ENCODE measurements at places on chromosomes 6 and 20.

DNA sequence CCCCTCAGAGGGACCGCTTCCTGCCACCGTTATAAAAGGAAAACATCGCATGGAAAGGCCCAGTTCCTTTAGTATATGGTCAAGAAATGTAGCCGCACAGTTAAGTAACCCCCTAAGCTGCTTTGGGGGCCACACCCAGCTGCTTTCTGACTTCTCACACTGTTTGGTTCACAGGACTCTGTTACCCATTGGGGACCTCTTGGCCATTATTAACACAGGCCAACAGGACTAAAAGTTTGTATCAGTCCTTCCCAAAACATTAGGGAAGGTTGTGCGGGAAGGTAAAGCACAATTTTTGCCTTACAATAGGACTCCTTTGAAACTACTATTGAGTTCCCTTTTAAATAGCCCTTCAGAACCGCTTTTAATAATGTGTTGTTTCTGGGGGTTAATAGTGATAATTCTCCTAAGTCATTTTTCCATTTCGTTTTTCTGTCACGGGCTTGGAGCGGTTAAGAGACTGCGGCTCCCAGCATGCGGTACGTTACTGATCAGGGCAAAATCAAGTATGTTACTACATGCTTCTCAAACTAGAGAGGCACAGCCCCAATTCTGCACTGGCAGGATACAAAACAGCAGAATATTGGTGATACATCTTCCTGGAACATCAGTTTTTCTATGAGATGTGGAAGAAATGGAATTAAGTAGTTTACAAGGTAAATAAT, 668 bp upstream of the RPP40 start:
- DNase-seq: no peak

- DNase-seq: peak; percentile 22
Observed at GRCh38 chr6:168169624-168170023, 90.6 kb upstream of the FRMD1 start.

DNA sequence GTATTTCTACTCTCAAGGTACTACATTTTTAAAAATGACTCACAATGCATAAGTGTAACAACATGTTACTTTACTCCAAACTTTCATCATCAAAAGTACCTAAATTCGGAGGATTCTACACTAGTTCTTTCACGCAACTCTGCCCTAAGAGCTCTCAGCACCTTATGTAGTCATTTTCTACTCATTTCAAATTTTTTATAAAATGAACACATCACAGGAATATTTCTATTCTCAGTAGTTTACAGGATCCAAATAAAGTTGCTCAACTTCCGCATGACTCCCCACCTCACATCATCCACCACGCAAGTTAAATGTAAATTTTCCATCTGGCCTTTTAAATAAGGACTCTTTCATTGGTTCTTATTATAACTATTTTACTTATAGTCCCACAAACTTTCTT, 344.9 kb upstream of the MANEA start:
- DNase-seq: no peak

DNA sequence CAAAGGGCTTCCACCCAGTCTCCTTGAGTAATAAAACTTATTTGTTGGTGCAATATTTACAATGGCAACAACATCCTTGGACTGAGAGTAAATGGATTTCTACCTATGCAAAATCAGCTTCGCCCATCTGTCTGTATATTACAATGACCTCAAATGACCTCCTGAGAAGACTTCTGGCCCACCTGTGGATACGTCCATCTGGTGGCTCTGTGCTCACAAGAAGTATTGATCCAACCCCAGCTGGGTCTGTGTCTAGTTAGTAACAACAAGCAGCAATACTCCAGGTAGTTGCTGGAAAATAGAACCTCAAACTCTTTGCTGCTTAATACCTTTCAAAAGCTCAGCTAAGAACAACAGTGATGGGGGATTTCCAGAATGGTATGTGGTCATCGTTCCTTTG, 34.7 kb upstream of the GSTA4 start:
- no peak for DNase-seq

GRCh38 chr6:40116832-40117231, 182.6 kb upstream of the MOCS1 start:
- DNase-seq: no peak

- peak; percentile 57 for DNase-seq
Observed at GRCh38 chr6:151379933-151380847, 11.2 kb downstream of the ZBTB2 start.

- DNase-seq: no peak
Observed at GRCh38 chr6:166500246-166500645, 86.2 kb downstream of the RAMACL start.

DNA sequence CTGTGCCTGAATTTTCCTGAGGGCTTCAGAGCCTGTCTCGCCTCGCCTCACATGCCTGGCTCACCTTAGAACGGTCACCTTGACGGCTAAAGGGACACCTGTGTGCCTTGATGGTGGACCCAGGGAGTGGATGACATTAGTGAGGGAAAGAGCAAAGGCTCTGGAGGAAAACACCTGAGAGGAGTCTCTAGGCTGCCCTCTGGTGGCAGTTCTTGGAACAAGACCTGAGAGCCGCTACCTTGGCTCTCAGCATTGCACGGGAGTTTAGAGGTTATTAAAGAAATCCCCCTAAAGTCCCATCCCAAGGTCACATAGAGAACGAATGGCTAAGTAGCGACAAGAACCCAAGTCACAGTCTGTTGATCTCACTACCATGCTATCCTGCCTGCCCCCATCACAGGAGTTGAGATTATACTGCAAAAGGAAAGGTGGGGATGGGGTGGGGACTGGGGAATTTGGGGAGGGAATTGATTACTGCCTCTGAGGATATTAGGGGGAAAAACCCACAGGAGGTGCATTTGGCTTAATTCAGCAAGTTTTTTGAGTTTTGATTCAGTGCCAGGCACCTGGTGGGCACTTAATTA, 7.9 kb upstream of the CDSN start:
- DNase-seq: peak; percentile 67

DNA sequence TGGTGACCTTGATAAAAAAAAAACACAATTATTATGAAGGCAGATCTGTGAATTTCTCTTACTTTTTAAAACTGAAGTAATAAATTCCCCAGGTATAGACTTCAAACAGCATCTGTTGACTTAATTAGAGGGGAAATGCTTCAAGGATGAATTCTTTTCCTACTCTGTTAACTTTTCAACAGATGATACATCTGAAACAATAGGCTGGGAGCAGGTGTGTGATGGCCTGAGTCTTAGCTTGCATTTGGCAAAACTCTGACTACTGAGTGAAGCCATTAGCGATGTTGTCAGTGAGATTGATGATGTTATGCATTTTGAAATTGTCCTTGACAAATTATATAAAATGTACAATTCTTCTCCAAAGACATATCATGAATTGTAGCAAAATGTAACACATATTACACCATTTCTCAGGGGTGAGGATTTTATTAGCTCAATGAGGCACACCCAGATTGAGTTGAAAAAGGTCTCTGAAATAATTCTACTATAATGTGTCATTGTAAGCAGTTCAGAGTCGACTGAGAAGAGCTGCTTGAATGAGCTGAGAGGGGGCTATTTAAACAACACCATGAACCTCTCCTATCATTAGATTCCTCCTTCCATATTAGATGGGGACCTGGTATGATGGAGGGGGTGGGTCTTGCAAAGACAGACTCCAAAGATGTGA, 39.6 kb upstream of the OGFRL1 start:
- DNase-seq: no peak

- no peak for DNase-seq
Observed at GRCh38 chr20:2692886-2693285, 306 bp downstream of the EBF4 start.

- no peak for DNase-seq
Observed at GRCh38 chr6:163775313-163775712, 360.8 kb downstream of the QKI start.

DNA sequence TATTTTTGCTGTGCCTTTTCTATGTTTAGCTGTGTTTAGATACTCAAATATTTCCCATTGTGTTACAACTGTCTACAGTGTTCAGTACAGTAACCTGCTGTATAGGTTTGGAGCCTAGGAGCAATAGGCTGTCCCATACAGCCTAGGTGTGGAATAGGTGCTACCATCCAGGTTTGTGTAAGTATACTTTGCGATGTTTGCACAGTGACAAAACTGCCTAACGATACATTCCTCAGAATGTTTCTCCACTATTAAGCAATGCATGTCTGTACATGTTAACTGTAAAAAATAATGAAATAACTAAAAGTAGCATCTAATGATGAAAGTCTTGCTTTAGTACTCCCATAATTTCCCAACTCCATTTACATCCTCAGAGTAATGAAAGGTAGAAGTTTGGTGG, 46.0 kb downstream of the SERAC1 start:
- no peak for DNase-seq

DNA sequence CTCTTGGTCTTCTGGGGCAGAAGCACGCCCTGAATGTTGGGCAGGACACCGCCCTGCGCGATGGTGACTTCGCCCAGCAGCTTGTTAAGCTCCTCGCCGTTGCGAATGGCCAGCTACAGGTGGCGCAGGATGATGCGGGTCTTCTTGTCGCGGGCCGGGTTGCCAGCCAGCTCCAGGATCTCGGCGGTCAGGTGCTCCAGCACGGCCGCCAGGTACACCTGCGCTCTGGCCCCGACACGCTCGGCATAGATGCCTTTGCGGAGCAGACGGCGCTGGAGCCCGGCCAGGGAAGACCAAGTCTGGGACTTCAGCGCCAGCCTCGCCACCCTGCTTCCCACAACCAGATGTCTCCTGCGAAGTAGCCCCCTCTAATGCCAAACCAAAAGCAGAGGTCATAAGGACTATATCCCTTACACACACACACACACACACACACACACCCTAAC, 8.0 kb upstream of the SLC17A3 start:
- DNase-seq: peak; percentile 68

- no peak for DNase-seq
Observed at GRCh38 chr6:163789199-163789810, 374.8 kb downstream of the QKI start.

DNA sequence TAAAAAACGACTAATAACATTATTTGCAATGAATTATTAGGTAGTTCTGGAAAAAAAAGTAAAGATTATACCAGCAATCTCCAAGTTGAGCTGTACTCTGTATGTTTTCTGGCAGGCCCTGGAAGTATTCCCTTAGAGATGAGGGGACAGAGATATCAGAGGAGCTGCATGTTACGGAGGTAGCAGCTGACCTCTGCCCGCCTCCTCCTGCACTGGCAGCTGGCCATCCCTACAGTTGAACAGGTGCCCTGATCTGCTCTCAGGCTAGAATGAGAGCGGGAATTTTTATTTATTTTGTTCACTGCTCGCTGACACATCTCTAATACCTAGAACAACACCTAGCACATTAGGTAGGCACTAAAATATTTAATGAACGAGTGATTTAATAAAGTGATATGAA, 23.1 kb downstream of the FBXL4 start:
- DNase-seq: no peak

GRCh38 chr6:149924206-149924932, 1.4 kb upstream of the RAET1G start:
- peak; percentile 23 for DNase-seq

GRCh38 chr20:51807720-51808250, 5.5 kb upstream of the SALL4 start:
- DNase-seq: no peak

GRCh38 chr20:41391587-41392001, 25.0 kb upstream of the EMILIN3 start:
- DNase-seq: peak; percentile 98

GRCh38 chr20:63530788-63531160, 6.4 kb downstream of the PTK6 start:
- peak; percentile 37 for DNase-seq

GRCh38 chr6:118100717-118101116, 193.7 kb downstream of the SLC35F1 start:
- DNase-seq: no peak

GRCh38 chr6:32436995-32437836, 2.5 kb upstream of the HLA-DRA start:
- no peak for DNase-seq

- DNase-seq: peak; percentile 65
Observed at GRCh38 chr6:129317931-129318820, 391.8 kb downstream of the ARHGAP18 start.

DNA sequence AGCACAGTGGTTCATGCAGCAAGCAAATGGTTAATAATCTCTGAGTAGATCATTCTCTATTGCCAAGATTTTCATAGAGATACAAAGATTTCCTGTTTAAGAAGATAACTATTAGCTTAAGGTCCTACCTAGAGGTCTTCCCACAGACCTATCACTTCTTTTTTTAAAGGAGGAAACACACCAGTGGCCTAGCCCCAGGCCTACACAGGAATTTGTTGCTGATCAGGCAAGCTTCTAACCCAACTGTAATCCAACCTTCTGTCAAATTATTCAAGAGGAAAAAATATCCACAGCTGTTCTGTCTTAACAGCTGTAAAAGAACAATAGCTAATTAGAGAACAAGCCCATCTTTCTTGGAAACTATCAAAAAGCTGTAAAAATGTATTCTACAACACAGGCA, 332.8 kb downstream of the BTBD9 start:
- no peak for DNase-seq

DNA sequence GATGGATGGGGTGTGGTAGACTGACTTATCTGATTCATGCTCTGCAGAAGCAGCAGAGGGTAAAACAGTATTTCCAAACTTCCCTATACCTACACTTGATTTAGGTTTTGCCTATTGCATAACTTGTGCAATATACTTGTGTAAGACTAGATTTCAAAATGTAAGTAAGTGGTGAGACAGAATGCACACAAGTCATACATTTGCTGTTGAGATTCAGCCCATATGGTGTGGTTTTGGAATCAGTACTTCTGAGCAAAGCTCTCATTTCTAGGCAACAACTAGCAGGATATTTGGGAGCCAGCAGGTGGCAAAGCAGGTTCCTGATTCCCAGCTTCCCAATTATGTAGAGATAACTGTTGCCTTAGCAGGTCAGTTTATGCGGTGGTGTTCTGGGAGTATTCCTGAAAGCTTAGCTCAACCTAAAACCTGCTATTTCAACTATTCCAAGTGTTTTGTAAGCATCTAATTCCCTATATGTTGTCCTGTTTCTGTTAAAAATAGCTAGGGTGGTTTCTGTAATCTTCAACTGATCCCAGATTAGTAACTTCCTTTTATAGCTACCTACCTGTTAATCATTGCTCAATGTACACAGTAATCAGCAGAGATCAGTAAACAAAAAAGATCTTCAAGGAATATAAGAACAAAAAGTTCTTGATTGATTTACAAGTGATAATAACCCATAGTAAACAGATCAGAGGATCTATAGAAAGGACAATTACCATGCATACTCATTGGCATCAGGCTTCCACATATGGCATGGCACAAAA, 8.5 kb upstream of the FABP7 start:
- no peak for DNase-seq

DNA sequence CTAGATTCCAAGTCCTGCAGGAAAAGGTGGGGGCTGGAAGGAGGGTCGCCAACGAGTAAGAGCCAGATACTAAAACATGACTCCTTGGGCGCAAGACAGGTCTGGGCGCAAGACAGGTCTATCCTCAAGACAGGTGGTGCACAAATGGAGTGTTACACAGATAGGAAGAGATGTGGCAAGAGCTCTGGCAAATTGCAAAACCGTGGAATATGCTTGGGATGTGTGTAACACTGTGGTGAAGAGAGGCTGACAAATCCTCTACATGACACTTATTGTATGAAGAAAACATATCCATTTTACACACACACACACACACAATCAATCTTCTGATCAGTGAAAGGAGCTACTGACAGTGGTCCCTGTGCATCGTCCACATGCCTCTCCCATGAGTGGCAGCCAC, 77.6 kb downstream of the TBC1D7 start:
- DNase-seq: no peak

Measured in islet precursor cell (in vitro differentiated cells).